ENCODE measurements at places on chromosomes 11 and 22.

- no peak for DNase-seq
Measured at GRCh38 chr22:46026899-46027210, 49.9 kb upstream of the WNT7B start.

GRCh38 chr11:113167599-113167998, 146.8 kb upstream of the TTC12 start:
- DNase-seq, result no peak

DNA sequence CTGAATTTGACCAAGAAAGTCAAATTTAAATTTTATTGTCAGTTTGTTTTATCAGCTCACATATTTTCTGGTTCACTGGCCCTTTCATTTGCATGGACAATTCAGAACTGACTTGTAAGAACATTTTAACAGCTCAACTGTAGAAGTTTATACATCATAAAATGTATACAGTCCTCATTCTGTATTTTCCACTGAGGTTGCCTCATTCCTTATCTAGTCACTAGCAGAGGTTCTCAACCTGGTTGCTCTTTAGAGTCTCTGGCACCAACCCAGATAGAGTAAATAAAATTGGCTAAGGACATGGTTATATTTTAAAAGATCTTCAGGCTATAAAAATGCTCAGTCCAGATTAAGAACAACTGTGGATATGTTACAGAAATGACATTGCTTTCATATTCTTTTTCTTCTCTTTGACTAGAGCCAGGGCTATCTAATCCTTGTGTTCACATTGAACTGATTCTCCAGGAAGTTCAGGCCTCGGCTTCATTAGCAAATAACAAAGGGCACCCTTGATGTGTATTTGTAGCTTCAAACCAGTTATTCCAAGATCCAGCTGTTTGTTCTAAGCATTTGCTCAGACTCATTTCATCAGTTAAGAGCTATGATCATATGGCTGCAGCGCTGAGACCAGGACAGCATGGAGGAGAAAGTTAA, 782.5 kb downstream of the ETS1 start:
- no peak for DNase-seq

DNA sequence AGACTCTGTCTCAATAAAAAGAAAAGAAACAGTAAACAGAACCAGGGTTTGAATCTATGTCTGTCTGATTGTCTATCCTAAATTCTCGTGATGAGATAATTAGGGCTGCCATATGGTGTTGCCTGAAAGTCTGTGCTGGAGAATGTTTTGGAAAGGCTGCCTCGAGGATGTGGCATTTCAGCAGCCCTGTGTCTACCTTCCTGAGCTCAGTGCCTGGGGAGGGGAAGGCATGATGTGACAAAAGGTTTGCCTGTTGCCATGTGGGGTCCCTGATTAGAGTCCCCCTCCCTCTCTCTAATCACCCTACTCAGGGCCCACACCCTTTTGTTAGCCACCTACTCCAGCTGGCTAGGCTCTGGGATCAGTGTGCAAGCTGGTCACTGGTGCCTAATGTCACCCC, 15.2 kb downstream of the CD82 start:
- DNase-seq, result no peak

- no peak for DNase-seq
Measured at GRCh38 chr22:25875461-25875860, 133.5 kb downstream of the MYO18B start.

DNA sequence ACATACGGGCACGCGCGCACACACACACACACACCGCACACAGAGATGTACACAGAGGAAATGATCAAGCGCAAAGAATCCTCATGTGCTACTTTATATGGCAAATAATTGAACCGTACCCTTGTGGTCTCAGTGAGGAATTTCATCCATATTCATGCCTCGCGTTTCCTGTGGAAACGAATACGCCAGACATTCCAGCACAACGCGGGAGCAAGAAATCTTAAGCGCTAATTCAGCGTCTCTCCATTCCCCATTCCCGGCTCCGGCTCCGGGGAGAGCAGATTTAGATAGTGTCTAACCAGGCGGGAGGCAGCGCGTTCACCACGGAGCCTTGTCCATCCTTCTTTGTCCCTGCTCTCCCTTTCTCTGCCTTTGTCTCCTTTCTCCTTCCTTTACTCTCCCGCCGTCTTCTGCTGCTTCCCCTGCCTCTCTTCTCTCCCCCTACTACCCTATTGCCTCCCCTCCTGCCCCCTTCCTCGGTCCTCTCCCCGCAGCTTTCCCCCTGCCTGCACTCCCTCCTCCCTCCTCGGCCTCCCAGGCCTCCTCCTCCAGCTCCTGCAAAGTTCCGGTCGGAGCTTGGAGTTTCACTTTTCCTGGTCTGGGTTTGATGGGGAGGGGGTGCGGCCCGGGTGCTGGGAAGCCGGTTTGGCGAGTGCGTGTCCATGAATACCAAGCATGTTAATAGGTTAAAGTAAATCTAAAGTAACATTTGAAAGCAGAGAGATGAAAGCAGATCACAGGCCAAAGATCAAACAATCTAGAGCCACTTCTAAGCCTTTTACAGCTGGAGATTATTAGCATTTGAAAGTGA, 579.3 kb downstream of the BUD13 start:
- DNase-seq, result no peak

DNA sequence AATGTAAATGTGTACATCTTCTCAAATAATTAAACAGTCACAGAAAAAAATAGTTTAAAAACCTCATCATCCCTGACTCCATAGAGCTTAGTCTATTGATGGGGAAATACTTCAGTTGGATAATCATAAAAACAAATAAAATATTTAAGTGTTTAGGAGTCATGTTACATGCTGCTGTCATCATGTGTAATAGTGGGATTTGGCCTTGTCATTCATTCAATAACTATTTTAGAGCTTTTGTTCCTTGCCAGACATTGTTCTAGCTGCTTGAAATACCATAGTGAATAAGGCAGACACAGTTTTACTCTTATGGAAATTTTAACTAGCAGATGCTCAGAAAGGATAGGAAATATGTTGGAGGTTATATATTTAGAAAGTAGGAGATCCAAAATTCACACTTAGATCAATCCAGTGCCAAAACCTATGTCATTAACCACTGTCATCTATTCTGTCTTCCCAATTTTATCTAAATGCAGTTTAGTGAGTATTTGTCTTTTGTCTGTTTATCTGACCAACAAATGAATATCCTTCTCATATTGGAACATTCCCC, 324.7 kb downstream of the CASP12 start:
- DNase-seq, result no peak

DNA sequence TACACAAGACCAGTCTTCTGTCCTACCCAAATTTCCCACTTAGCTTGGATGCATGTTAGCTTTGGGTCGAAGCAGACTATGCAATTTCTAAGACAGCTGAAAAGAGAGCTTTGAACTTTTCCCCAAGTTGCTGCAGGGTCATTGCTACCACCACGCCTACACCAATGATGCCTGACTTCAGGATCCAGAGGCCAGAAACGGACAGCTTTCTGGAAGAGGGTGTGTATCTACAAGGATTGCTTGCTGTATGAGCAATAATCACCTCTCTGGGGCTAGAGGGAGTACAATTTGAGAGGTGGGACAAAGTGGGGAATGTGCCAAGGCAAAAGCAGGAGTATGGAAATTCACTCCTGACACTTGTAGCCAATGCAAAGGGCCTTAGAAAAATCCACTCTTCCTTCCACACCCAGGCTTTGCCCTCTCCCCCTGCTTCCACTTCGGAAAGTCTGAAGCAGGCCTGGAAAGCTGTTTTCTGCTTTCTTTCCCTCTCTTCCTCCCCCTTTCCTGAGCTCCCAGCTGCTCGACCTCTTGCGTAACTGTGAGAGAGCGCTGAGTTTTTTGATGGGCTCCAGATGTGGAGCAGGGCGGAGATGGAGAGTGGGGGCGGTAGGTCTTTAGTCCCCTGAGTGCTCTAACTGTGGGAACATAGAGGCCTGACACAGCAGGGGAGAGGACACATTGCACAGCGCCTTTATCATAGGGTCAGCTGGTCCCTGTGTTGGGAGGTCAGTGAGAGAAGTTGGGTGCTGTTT, 2.1 kb upstream of the PHLDB1 start:
- no peak for DNase-seq

DNA sequence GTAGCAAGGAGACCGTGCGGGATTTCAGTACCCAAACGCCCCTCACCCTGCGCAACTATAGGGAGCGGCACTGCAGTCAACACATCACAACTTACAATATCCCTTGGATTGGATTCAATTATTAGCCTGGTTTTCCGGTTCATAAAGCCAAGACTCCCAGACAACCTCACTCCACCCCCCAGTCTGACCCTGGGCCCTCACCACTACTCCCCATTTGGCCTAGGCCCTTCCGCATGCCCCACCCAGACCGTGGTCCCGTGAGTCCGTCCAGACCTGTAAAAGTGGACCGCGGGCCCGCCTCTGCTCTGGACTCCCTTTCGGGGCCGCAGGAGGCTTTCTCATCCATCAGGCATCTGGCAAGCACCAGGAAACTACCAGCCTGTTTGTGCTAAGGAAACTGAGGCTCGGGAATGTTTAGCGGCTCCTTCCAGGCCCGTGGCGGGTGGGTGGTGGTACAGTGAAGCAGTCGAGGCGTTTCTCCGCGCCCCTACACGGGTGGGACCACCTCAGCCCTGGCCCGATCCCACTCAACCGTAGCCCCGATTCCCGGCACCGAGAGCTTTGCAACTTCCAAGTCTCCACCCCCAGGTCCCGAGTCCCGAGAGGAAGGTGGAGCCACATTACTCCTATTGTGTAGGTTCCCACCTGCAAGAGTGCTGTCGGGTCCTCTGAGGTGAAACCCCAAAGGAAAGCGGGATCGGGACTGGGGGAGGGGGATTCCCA, 679 bp upstream of the DPP3 start:
- no peak for DNase-seq

DNA sequence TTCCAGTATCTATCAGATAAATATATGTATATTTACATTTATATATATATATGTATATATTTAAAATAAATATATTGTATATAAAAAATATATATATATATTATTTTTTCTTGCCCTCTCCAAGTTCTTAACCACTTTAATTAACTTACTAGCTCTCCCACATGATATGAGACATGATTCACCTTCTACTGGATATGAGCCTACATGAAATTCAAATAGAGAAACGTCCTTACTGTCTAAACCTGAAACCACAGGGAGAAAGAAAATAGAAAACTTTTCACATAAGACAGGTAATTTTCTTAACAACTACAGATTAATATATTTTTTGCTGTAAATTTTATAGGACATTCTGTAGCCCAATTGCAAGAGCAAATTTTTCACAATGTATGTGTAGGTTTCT, 391.6 kb downstream of the ETS1 start:
- no peak for DNase-seq

GRCh38 chr11:108370990-108371389, 96.3 kb downstream of the C11orf65 start:
- DNase-seq, result no peak

- no peak for DNase-seq
Measured at GRCh38 chr11:19736831-19737230, 24.2 kb downstream of the NAV2 start.

- no peak for DNase-seq
Measured at GRCh38 chr22:29702000-29702930, 17.5 kb upstream of the CABP7 start.

DNA sequence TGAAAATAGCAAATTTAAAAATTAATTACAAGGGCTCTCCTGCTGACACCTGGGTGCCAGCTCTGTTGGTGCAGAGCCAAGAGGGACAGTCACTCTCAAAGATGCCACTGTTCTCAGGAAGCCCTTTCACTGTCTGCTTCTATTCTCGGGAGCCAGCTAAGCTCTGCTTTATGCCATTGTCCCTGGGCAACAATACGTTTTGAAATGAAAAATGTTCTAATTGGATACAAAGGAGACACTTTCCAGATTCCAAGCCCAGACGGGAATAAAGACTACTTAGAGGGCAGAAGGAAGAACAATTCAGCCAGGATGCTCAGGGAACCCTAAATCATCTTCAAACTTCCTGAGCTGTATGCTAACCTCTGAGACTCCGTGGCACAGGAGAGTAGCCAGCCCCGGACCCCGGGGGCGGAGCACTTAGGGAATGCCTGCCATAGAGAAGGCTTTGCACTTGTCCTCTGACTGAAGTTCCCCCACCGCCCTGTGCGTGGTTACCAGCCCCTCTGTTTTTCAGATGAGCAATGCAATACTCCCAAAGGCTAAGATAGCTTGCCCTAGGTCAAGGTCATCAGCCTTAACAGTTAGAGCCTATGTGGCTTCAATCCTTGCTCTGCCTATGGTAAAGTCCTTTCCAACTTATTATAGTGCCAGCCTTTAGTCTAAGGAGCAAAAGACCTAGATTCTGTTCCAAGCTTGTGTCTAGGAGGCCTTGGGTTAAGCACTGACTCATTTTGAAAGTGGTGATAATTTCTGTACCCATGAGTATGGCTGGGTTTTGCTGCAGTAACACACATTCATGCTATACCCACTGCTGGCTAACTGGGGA, 150.9 kb downstream of the CACNA1I start:
- DNase-seq, result no peak

DNA sequence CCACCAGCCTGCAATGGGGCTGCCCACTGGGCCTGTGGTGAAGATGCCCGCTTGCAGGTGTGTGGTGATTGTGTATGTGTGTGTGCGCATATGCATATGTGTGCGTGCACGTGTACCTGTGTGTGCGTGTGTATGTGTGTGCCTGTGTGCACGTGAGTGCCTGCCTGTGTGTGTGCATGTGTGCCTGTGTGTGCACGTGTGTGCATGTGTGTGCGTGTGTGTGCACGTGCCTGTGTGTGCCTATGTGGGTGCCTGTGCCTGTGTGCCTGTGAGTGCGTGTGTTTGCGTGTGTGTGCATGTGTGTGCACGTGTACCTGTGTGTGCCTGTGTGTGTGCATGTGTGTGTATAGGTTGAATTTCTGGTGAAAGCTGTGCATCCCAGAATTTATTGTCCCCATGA, 2.4 kb upstream of the MUC6 start:
- no peak for DNase-seq

DNA sequence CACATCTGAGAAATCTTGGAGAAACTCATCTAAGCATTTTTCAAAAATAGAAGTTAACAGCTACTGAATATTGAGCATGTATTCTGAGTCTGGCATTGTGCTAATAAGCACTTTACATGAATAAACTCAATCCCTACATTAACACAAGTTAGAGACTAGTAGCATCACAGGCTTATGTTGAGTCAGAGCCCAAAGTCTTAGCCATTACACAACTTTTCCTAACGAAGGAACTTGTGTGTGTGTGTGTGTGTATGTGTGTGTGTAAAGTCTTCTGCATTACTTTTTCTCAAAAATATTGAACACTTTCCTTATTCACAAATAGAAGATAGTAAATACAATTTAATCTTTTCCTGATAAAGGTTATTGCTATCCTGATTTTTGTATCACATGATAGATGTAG, 8.7 kb upstream of the CLPB start:
- no peak for DNase-seq

DNA sequence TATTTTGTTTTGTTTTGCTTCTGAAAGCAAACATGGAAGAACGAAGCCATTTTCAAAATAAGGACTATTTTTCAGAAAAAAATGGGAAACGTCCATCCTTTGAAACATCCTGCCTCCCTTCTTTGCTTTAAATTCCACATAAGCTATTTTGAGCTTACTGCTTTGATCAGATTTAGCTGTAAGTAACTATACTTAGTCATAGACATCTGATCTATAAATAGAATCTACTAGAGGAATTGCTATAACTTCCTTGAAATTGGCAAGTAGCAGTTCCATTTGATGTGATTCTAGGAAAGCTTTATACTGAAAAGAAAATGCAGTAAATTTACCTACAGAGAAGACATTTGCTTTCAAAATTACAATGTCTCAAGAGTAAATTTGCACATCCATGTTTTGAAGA, 305.8 kb downstream of the TTC28 start:
- no peak for DNase-seq

- no peak for DNase-seq
Measured at GRCh38 chr11:117230286-117230961, 1.4 kb downstream of the PCSK7 start.

GRCh38 chr22:38921120-38921519, 36.3 kb upstream of the APOBEC3A start:
- no peak for DNase-seq

- no peak for DNase-seq
Measured at GRCh38 chr22:41971431-41971830, 2.2 kb downstream of the SEPTIN3 start.

All from stimulated activated CD8-positive, alpha-beta memory T cell treated with anti-CD3 and anti-CD28 coated beads, Interleukin-4, amount 100 ng/mL, for 24 hours (primary cell).